ENCODE measurements at places on chromosomes 16 and 17.

- no peak for DNase-seq
Measured at GRCh38 chr17:65609286-65609685, 47.8 kb upstream of the AXIN2 start.

- no peak for DNase-seq
Measured at GRCh38 chr17:9645851-9646545, 681 bp downstream of the USP43 start.

DNA sequence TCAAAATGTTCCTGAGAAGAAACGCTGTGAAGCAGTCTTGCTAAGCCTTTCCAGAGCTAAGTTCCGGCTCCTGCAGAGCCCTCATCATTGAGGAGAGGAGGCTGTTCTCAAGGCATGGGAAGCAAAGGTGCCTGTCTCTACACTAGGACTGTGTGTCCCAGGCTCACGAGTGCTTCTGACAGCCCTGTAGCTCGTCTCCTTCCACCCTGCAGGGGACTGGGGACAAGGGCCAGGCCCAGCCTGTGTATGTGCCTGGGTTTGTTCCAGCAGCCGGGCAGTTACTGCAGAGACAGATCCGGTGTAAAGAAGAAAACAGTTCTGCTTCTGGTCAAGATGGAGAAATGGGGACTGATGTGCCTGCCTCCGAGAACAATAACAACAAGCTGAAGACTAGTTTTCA is 156.0 kb downstream of the ENGASE start:
- DNase-seq = no peak

- peak; percentile 88 for DNase-seq
Measured at GRCh38 chr17:48593840-48594537, 410 bp upstream of the HOXB5 start.

GRCh38 chr16:14001521-14001920 is 69.6 kb upstream of the MRTFB start:
- DNase-seq = no peak

DNA sequence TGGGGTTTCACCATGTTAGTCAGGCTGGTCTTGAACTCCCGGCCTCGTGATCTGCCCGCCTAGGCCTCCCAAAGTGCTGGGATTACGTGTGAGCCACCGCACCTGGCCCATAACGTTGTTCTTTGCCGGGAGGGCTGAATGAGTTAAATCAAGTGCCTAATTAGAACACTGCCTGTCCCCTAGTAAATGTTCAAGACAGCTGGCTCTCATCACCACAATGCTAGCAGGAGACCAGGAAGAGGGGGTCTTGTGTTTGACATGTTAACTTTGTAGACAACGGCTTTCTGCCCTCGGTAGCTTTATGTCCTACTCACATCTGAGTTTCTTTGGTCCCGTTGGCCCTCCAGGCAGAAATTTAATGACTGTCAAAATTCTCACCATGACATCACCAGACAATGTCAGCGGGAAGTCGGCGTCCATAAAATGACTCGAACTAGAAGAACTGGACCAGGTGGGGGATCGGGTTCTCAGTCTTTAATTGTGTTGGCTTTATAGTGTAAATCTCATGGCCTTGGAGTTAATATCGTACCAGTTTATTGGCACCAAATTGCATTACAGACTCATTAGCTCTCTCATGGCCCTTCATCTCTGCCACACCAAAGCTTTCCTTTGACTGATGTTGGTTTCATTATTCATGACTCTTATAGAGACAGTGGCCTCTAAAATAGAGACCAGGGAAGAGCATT is 11.4 kb upstream of the ITPRIPL2 start:
- DNase-seq = no peak

GRCh38 chr17:78774956-78775571 is 7.0 kb downstream of the CYTH1 start:
- DNase-seq = no peak

DNA sequence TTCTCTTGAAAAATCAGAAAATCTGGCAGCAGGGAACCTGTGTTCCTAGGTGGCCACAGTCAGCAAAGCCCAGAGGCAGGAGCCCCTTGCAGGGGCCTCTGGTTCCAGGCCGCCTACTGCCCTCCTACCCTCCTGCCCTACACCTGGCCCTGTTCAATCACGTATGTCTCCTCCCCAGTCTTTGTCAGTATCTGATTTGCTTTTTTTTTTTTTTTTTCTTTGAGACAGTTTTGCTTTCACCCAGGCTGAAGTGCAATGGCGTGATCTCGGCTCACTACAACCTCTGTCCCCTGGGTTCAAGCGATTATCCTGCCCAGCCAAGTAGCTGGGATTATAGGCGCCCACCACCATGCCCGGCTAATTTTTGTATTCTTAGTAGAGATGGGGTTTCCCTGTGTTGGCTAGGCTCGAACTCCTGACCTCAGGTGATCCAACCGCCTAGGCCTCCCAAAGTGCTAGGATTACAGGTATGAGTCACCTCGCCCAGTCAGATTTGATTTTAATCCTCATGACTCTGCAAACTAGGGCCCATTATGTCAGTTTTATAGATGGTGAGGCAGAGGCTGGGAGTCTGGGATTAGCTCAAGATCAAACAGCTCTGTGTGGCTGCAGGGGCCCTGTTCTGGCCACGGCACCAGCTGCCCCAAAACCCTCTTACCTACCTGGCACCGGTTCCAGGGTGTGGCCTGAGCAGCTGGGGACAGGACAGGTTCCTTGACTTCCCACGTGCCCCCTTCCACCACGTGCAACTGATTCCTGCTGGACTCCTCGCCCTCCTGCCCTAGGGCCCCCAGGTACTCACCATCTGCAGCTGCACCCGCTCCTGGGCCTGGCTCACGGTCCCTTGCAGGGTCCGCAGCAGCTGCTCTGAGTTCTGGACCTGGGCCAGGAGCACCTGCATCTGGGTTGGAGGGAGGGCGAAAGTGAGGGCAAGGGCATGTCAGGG is 14.7 kb downstream of the RABEP2 start:
- no peak for DNase-seq

DNA sequence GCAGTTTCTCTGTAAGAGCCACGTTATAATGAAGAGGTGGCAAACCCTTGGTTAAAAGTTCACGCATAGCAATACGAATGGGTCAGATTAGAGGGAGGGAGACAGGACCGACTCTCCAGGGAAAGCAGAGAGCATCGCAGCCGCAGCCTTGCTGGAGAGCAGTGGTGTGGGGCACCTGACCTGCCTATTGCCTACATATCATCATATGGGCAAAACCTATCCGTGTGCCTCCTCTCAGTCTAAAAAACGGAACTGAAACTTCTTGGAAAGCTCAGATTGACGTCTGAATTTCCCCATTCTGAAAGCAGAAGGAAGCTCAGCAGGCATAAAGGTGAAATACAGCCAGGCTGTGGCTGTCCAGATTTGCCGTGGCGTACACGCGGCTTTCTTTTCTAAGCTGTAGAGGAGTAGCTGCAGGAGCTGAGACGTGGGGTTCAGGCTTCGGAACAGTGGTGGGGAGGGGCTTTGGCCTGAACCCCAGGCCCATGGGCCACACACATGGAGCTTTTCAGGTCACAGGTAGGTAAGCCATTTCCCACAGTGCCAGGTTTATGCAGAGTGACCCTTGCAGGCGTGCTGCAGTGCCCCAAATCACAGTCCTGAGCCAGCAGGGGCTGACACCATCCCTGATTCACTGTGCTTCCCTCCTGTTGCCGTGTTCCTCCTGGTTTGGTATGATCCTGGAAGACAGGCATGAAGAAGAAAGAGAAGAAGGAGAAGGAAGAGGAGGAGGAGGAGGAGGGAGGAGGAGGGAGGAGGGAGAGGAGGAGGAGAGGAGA is 41.6 kb upstream of the TNRC6C start:
- DNase-seq = no peak

- DNase-seq = no peak
Measured at GRCh38 chr17:78514521-78514920, 62.7 kb downstream of the DNAH17 start.

- DNase-seq = no peak
Measured at GRCh38 chr17:73300392-73300791, 11.4 kb downstream of the CDC42EP4 start.

- DNase-seq = no peak
Measured at GRCh38 chr17:29838961-29839360, 91.1 kb downstream of the SSH2 start.

GRCh38 chr17:11331547-11332513 is 90.8 kb downstream of the SHISA6 start:
- no peak for DNase-seq

GRCh38 chr16:10827691-10828341 is 9.2 kb upstream of the TVP23A start:
- no peak for DNase-seq

- DNase-seq = no peak
Measured at GRCh38 chr16:84823484-84823883, 3.7 kb downstream of the CRISPLD2 start.

DNA sequence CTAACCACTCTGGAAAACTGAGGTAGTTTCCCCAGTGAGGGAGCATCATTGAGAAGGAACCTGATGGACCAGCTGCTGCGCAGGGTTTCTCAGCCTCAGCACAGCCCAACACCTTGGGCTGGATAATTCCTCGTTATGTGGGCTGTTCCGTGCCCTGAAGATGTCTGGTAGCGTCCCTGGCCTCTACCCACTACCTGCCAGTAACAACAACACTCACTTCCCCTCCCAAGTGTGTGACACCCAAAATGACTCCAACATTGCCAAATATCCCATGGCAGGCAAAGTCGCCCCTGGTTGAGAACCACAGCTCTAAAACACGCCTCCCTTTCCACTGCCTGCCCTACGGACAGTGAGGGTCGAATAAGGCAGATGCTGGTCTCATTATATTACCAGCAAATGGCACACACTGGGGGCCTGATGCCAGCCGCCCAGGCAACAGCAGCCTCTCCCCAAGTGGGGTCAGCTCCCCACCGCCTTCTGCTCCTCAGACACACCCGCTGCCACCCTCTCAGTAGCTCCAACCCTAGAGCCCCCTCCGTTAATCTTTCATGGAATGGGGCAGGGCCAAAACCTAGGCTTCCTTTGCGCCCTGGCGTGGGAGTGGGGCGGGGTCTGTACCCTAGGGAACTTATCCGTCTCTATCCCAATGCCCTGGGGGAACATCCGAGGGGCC is 1.0 kb downstream of the RHBDF2 start:
- DNase-seq = no peak

DNA sequence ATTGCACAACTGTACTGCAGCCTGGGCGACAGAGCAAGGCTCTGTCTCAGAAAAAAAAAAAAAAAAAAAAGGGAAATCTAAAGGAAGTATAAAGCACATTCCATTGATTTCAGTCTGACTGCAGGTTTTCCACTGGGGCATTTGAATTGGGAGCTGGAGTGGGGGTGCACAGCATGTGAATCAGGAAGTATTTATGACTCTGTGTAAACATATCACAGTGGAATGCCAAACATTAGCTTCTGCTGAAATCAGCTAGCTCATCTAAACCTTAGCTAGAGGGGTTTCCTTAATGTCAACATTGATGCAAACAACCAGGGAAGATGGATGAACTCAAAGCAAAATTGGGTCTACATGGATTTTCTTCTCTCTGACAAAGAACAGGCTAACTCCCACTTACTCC is 641.0 kb upstream of the EEF2KMT start:
- DNase-seq = no peak

DNA sequence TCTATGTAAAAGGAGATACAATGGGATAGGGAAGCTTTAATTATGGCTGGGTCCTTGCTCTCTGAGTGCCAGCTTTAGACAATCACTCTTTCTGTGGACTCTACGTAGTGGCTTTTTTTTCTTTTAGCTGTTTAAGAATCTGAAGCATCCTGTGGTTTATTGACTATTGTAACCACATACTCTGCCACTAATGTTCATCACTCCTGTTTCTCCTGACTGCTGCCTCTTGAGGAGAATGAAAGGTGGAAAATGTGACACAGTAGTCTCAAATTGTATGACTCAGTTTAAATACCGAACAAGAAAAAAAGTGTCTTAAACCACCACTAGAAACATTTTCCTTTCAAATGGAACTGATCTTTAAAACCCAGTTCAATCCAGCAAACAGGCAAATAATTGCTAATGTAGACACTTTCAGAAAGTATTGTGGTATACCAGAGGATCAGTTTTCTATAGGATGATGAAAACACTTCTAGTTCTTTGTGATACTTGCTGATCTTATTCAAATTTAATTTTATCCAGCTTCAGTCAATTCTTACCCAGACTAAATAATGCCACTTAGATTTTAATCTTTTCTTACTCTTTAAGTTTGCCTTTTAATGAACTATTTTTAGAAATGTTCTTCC is 302.7 kb upstream of the PMFBP1 start:
- no peak for DNase-seq

DNA sequence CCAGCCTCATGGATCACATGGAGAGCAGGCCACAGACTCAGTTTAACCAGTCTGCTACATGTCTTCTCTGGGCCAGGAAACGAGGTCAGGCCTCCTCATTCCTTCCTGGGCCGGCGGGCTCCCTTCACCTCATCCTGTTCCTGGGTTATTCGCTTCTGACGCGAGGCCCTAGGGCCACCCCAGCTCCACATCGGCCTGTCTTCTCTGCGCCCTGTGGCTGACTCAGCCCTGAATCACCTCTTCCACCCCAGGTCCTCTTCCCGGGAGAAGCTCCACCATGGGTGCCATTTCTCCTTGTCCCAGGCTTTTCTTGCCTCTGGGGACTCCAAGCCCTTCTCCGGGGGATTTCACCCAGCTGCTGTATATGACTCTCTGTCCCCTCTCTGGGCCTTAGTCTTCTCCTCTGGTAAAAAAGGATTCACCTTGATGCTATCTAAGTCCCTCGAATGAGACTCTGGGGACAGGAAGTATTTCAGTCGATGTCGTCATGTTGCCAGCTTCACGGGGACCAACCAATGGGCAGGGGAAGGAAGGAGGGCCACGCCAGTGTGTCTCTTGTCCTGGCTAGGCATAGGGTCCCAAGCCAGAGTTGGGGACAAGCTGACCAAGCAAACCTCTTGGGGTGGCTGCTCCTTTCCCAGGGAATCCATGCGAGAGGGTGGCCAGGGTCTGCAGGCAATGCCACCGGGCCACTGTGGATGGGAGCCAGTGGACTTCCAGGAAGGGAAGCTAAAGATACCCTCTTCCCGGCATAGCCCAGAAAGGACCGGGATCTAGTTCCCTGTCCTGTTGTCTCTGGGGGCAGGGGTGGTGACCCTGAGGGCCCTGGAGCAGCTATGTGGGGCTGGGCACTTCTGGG is 58.7 kb downstream of the SOCS3 start:
- no peak for DNase-seq

- no peak for DNase-seq
Measured at GRCh38 chr16:371515-372301, 1.4 kb upstream of the MRPL28 start.

DNA sequence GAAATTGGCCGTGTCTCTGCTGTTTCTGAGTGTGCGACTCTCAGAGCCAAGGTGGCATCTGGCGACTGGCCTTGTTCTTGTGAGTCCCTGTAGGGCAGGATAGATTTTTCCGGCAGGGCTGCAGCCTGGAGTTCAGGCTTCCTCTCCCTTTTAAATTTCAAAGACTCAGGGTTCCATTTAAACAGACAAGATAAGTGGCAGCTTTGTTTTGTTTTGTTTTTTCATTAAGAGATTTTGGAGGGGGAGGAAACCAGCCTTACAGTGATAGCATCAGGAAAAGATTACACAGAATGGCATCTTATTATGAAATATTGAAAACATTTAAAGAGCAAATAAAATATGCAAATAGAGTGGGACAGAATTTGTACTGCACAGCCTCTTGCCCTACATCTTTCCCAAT is 151.3 kb downstream of the RPTOR start:
- DNase-seq = no peak

DNA sequence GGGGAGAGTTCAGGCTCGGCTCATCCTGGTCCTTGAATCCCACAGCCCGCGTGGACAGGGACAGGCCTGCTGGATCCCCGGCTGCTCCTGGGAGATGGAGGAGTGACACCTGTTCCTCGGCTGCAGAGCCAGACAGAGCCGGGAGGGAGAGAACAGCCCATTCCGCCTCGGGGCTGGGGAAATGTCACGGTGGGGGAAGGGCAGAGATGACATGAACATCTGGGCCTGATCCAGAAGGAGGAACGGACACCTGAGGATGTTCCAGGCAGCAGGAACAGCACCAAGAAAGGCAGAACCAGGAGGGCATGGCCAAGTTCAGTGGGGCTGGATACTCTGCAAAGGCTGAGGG is 2.1 kb downstream of the ZNF764 start:
- no peak for DNase-seq

Data from COR-L47 (cell line).